ENCODE measurements at places on chromosomes 4 and X.

DNA sequence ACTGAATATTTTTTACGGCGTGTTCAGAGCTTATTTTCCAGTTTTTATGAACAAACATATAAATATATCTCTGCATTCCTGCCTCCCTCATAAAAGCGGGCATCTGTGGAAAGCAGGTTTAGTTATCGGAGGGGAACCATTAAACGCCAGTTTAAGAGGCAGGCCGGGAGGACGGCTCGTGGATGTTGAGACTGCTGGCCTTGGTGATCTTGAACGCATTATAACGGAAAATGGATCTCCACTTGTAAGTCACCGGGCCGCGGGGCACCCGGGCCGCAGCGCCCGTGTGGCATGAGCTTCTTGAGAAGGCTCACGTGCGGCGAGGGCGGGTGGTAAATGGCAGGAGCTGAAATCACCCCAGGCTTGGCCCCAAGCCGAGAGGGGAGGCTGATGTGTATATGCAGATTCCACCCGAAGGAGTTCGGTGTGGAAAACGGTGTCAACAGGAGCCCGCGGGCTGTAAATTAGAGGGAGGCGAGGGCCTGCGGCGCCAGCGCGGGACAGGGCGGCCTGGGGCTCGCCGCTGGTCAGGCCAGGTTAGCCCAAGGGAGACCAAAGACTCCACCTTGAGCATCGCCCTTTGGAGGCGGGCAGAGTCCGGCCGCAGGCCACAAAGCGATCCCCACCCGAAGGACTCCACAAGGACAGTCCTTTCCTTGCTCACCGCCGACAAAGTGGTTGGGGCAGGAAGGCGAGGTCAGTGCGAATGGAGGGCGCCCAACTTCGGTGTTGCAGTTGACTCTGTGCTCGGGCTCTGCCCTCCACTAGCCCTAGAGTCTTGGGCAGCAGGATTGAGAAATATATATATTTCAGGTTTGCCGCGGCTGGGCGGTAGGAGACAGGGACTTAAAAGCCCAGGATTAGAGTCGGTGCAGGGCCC, 1.3 kb upstream of the HAND2 start:
- DNase-seq, result no peak

DNA sequence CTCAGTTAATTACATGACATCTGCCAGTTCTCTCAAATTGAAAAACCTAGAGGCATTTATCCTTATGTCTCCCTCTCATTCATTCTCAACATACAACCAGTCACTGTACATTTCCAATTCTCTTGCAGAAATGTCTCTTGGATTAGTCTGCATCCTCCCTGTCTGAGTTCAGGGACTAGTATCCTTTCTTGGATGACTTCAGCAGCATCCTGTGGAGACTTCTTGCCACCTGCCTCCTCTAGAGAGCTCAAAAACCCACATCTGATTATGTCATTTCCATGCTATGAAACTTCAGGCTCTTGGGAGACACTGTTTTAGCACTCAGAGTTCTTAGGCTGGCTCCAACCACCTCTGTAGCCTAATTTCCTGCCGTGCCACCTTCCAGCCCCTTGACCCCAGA, 515.1 kb upstream of the DIPK2B start:
- DNase-seq, result no peak

- no peak for DNase-seq
Observed at GRCh38 chr4:89765966-89766365, 71.0 kb downstream of the SNCA start.

- DNase-seq, result no peak
Observed at GRCh38 chr4:85986266-85986665, 373.6 kb downstream of the MAPK10 start.

DNA sequence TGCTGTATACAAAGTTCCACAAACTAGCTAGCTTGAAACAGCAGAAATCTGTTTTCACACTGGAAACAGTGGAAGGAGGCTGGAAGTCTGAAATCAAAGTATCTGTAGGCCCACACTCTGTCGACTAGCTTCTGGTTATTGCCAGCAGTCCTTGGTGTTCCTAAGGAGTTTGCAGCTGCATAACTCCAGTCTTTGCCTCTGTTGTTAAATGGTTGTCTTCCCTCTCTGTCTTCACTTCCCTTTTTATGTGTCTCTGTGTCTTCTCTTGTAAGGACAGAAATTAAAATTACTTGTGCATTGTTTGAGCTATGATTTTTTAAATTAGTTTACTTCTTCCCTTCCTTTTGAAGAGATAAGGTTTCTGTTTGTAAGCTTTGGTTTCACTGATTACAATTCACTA, 8.2 kb downstream of the MTHFD2L start:
- DNase-seq, result no peak

- DNase-seq, result no peak
Observed at GRCh38 chr4:134408897-134409296, 207.3 kb upstream of the PABPC4L start.

DNA sequence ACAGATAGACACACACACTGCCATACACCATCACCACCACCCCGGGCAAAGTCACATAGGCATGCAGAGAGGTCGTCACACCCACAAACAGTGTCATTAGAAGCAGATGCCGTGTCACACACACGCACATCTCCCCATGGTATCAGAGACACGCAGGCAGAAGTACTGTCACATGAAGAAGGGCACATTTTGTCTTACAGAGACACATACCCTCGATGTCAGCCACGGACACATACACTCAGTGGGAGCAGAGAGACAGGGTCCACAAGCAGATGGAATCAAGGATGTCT, 3.3 kb downstream of the NALF2 start:
- no peak for DNase-seq

DNA sequence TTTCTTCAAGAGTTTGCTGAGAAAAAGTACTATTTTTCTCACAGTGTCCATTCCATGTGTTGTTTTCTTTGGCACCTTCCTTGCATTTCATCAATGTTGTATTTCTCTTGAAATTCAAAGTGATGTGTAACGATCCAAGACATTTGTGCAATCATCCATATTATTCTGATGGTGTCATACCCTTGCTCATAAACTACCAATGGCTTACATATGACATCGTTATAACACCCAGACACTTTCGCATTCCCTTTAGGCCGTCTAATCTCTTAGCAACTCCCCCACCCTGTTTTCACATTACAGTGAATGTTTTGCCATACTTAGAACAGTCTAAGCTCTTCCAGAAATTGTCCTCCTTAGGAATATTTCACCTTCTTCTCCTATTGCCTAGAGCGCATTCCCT, 1779.0 kb downstream of the PCDH7 start:
- no peak for DNase-seq

DNA sequence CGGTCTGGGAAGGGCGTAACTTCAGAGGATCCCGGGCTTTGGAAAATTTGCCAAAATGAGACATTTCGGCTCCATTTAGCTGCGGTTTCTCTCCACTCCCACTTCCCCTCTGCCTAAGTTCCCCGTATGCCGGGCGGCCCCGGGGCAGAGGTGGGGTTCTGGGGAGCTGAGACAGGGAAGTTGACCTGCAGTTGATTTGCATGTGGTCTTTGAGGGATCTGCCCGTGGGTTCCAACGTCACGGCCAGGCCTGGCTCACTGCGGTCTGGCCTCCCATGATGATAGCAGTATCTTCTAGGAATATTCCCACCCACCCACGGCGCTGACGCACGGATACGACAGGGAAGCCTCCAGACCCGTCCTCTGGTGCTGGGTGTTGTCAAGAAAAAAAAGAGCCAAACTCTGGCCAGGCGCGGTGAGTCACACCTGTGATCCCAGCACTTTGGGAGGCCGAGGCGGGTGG, 27.3 kb upstream of the CRLF2 start:
- DNase-seq, result no peak

DNA sequence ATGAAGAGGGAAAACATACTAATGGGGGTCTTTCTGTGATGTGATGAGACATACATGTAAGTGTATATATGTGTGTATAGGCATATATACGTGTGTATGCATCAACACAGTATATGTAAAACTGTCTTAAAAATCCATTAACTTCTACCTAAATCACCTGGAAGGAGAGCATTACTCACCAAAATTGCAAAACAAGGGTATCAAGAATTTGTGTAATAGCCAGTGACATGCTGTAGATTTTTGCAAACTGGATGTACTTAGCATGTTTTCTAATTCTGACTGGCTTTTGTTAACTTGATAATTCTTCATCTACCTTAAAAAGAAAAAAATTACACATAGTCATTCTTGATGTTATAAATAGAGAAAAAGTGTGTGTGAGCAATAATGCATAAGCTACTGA, 104.7 kb downstream of the PRRG1 start:
- DNase-seq, result no peak

DNA sequence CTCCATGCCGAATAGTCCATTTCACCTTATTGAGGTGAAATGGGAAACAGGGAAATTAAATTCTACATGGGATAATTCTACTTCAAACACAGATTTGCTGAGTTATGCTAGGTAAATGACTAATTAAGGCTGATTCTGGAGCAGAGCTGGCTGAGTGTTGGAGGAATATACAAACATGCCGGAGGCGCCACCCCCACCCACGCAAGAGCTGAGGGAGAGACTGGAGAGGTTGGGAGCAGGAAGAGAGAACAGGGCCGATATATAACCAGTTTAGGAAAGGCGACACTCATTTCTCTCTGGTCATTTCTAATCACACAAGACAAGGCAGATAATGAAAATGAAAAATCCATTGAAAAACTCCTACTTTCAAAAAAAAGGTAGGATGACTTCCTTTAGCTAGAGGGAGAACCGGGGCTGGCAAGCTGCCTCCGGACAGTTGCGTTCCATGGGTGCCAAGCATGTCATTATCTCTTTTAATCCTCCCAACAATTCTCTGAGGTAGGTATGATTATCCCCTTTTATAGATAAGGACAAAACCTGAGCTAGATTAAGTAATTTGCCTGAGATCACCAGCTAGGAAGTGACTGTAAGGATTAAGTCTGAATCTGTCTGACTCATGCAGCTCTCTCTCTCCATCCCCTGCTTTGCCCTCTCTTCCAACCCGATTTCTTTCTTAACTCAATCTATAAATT, 27.6 kb upstream of the CFAP299 start:
- DNase-seq, result no peak

- DNase-seq, result no peak
Observed at GRCh38 chr4:44848466-44848865, 122.1 kb upstream of the GNPDA2 start.

DNA sequence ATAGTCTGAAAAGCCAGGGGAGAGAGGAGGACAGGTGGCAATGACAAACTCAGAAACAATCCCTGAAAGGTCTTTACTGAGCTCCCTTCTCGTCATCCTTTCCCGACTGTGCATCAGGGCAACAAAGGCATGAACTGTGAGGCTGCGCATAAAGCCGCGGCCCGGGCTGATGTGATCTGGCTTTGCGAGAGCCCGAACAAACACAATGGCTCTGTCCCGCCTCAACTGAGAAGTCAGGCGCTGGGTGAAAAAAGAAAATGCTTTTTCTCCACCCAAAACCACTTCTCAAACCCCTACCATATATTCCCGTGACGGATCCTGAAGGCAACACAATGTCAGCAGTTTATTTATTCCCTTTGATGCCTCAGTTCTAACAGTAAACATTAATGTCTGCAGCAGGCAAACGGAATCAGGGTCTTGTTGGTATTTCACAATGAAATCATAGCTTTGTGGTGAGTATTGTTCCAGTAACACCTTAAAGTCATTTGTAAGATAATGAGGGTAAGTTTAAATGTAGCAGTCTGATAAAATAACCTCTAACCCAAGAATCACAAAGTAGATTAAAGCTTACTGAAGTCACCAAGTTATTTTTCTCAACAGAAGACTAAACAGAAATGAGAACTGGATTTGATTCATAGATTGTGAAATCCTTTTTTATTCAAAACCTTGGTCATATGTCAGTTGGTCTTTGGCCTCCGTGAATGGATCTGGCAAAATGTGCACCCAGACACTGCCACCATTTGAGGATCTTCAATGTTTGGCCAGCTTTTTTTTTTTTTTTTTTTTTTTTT, 67.4 kb downstream of the APBB2 start:
- DNase-seq, result no peak

DNA sequence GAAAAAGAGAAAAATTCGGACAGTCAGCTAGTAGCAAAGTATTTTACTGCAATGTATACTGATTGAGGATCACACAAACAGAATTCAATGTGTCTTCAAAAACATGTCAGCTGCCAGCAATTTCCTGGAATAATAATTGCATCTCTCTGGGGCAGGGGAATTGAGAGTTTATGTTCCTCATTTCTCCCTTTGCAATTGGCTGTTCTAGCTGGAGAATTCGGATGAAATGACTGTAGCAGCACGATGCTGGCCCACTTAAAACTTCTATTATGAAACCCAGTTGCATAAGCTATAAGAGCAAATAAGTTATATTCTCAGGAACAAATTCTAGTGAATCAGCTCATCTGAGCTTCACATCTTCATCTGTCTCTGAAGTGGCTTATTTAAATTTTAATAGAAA, 99.9 kb upstream of the CPEB2 start:
- no peak for DNase-seq

DNA sequence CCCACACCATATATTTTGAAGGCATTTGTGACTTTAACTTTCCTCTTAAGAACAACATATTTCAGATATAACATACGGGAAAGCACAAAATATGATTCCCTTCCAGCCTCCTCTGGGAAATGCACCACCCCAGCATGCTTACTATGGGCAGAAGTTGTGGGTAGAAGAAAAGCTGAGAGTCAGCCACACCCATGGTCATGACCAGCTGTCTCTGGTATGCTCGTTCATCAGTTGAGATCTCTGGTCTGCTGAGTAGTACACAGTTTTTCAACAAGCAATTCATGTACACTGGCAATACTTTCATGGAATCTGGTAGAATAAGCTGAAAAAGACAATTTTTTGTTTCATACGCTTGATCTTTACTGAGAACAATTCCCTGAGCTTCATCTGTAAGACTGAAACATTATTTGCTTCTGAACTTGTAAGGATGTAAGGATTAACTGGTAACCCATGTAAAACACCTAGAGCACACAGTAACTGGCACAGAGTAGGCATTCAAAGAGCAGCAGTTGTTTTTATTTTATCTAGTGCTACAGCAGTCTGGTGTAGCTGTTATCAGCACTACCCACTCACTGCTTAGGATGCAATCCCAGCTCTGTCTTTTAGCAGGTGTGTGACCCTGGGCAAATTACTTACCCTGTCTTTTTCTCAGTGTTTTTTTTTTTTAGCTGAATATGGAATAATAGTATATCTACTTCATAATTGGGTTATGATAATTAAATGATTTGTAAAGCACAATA, 47.6 kb downstream of the METTL14 start:
- DNase-seq, result no peak

DNA sequence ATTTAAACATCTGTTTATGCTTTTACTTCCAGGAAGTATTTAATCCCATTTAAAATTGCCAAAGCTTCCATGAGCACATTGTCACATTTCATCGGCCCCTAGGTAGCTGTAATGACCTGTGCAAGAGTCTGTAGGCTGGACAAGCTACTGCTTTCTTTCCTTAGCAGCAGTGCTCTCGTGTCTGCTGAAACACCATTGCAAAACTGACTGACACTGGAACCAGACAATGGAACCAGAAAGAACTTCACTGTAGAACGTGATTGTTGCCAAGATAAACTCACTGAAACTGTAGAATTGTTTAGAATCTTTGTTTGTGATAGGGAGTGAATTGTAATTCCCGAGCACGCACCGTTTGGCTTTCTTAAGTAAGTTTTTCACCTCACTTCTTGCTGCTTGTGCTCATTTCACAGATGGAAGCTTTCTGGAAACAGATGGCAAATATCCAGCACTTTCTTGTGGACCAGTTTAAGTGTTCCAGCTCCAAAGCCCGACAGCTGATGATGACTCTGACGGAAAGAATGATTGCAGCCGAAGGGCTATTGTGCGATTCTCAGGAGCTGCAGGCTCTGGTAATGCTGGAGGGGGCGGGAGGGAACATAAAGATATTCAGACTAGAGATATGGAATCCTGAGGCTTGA, 36.9 kb downstream of the EVC start:
- no peak for DNase-seq

Data from small intestine (tissue), 16 donors.